ENCODE measurements at places on chromosomes 4 and X.

GRCh38 chr4:154417373-154417673, 74.3 kb downstream of the DCHS2 start:
- DNase-seq, result no peak

- DNase-seq, result no peak
Observed at GRCh38 chr4:149823769-149824221, 8.2 kb upstream of the IQCM start.

- no peak for DNase-seq
Observed at GRCh38 chr4:309807-310206, 4.5 kb upstream of the ZNF732 start.

- DNase-seq, result no peak
Observed at GRCh38 chrX:109831326-109831985, 98.4 kb upstream of the ACSL4 start.

- DNase-seq, result no peak
Observed at GRCh38 chrX:21934414-21934813, 6.1 kb upstream of the SMS start.

GRCh38 chr4:21947791-21948346, 703 bp downstream of the KCNIP4 start:
- no peak for DNase-seq

DNA sequence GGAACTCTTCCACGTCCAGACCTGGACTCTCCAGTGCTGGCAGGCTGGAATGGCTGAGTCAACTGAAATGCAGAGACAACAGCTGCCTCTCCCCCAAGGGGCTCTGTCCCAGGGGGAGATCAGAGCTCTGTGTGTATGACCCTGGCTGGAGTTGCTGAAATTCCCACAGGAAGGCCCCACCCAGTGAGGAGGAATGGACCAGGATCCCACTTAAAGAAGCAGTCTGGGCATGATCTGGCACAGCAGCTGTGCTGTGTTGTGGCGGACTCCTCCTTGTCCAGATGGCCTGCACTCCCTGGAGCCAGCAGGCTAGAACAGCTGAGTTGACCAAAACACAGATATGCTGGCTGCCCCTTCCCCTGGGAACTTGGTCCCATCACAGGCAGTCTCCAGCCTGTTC, 25.4 kb downstream of the C4orf17 start:
- DNase-seq, result no peak

GRCh38 chr4:15423285-15423711, 4.5 kb upstream of the C1QTNF7 start:
- DNase-seq, result no peak

Measured in activated B cell treated with CpG ODN at 0.5 μM for 24 hours (primary cell).